Activated CD4-positive, alpha-beta T cell treated with anti-CD3 and anti-CD28 coated beads, Interleukin-2, Interleukin-4, amounts not matched to agents 100 ng/mL and 50 ng/mL, durations not matched to agents 16 hours and 8 hours (primary cell): ENCODE measurements at places on chromosomes 4 and X.

DNA sequence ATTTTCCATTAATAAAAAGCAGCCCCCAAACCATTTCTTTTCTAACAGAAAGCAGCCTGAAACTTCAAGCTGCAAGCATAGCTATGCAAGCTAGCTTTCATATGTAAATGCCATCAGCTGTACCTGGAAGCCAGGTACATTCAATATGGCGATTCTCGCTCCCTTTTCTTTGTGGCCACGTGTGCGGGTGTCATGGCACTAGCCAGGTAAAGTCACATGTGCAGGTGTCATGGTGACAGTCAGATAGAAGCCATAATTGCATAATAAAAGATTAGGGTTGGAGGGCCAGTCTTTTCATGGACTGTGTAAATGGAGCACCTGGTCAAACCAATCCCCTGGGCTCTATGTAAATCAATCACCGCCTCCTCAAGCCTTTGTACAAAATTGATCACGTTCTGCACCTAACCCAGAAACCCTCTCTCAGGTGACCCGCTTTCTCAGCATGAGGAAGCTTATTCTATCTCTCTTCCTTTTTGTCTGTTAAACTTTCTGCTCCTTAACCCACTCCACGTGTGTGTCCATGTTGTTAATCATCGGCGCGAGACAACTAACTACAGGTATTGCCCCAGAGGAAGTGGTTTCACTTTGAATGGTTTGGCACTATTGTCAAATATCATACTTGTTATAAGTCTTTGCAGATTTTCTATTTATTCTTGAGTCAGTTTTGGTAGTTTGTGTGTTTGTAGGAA is 18.0 kb upstream of the RHOXF2 start:
- DNase-seq, result no peak

GRCh38 chr4:92421920-92422319 is 118.2 kb downstream of the GRID2 start:
- DNase-seq, result peak; percentile 1

DNA sequence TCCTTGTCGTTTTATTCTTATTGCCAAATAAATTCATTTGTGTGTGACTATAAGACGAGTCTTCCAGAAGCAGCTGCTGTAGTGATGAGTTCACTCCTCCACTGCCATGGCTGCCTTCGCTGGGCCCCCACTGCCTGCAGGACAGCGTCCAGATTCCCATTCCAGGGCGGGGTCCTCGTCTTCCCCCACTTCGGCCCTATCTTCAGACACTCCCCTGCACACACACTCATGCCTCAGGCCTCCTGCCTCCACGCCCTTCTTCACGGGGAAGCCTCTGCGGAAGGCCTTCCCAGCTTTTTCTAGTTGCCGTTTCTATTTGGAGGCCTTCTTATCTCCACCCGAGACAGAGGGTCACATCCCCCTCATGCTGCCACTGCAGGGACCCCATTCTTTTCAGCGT is 80.4 kb downstream of the SHROOM2 start:
- no peak for DNase-seq

GRCh38 chrX:154334496-154334895 is 38.9 kb downstream of the TKTL1 start:
- DNase-seq, result no peak

- no peak for DNase-seq
Measured at GRCh38 chr4:85228264-85228663, 246.7 kb upstream of the ARHGAP24 start.

DNA sequence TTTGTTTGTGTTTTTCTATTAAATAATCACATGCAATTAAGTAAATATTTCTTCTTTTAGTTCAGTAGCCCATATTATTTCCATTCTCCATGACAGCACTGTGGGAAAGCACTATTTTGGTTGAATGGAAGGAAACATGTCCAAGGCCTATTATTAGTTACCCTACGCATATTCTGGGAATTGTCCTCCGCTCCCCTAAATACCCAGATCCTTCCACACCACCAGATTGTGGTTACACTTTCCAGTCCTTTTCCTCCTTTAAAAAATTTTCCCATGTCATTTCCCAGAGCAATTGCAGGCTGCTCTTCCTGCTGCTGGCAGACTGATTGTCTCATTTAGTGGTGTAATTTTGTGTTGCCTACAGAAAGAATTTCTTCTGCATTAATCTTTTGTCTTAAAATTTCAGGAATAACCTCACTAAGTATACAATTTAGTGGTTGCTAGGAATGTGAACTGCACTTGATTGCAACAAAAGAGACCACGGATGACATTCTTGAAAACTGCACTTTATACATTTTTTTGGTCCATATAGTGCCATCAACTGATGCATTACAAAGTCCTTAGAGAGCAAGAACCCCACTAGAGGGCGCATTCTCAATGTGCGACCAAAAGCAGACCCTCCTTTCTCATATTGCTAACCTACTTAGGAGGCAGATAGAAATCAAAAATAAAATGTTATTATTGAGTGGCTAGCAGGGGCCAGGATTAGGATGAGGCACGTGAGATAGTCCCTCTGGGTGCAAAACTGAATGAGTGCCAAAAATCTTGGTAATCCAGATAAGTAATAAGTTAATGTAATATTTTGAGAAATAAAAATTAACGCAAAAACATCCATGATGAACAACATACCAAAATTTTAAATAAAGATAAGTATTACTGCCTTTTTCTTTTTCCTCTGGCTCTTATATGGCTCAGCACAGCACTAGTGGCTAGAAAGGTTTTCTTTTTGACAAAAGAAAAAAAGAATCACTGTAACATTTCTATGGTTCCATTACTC is 98.8 kb upstream of the IQCM start:
- peak; percentile 45 for DNase-seq

DNA sequence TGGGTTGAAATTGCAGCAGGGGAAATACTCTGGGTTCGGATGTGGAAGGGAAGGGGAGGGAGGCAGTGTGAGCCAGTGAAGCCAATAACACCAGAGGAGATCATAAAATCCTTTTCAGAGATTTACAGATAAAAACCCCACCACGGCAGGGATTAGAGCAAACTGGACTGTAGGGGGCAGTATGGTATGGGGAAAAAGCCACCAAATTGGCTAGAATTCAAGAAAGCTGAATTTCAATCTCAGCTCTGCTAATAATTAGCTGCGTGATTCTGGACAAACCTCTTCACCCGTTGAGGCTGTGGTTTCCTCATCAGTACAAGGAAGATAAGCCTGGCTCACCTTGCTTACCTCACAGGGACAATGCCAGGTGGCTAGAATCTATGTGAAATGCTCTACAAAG is 108.1 kb downstream of the ATG4A start:
- DNase-seq, result peak; percentile 12

- DNase-seq, result no peak
Measured at GRCh38 chr4:38313999-38314561, 349.9 kb upstream of the KLF3 start.

DNA sequence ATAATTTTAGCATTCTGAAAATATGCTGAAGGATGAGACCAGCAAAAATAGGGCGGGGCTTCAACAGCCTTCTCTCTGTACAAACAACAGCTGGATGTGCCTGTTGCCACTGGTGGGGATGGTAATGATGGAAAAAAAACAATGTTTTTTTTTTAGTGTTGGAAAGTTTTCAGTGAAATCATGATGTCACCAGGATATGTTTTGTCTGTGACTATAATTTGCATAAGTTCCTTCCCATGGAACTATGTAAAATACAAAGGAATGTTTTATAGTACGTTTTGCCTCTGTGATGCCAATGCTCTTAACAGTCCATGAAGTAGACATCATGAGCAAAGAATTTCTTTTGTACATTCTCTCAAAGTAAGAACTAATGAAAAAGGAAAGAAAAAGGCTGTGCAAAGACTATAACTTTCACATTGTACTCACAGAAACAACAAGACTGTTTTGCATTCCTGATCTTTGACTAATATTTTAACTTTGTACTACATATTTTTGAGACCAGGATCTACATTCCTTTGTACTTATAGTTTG is 589.7 kb downstream of the SPRY1 start:
- DNase-seq, result no peak

DNA sequence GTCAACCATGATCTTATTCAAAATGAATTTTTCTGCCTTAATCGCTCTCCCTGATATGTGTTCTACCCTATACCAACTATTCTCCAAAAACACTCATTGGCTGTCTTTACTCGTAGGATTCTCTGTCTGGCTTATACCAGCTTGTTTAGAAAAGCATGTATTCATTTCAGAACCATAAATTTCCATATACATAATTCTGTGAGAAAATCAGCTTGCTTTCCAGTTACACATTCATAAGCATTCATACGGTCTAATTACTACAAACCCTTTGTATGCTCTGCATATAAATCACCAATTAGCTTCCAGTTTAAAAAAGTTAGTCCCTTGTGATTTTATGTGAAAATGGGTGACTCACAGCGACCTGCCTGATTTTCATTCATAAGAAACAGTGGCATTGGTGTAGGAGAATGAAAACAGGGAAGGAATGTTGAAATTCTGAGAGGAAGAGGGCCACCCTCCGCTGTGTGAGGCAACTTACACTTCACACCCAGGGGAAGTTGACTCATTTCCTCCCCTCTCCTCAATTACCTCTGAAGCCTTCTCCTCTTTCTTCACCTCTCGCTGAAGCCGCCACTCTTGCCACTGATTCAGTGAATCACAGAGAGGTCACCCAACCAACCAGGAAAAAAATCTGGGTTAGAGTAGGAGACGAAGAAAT is 63.3 kb downstream of the MEPE start:
- DNase-seq, result peak; percentile 46

DNA sequence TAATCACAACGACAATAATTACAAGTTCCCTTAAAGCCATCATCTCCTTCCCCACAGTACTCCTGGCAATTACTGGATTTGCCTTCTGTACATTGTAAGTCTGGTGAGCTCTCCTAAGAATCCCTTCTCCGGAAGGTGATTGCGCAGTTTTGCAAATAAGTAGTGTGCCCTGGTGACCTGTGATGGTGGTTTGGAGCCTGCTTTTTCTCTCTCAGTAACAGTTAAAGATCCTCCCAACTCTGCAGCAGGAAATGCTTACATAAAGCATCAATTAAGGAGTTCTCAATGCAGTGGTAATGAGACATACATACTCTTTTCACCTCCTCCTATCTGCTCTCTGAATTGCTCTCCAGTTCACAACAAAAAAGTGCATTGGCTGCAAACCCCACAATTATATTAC is 159.7 kb downstream of the SH2D1A start:
- DNase-seq, result no peak

DNA sequence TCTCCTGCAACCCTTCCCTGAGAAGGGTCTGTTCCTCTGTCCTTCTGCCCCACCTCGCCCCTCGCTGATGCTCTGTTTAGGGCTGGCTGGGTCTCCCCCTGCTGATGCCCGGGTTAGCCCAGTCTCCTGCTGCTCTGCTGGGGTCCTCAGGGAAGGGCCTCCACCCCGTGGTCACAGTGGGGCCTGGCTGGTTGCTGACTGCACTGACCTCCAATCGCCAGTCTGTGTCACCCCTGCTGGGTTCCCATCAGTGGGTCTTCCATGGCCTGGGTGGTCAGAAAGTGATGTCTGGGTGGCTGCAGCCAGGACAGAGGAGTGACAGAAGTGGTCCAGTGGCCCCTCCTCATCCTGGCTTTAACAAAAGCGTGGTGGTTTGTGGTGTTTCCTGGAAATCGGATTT is 44.7 kb downstream of the EVC start:
- no peak for DNase-seq

DNA sequence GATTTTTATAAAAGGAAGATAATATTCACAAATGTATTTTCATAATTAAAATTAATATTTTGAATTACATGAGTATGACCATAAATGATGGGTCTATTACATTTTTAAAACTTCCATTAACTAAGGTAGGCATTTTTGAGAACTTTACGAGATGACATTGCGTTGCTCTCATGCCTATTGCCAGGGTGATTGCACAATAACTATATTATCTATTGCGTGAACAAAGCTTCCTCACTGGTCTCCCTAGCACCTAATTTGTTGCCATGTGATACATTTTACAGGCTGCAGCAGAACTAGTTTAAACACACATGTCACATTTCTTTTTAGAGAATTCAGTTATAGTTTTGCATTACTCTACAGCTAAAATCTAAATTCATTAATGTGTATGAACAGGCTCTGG is 289.7 kb upstream of the GRID2 start:
- DNase-seq, result no peak

DNA sequence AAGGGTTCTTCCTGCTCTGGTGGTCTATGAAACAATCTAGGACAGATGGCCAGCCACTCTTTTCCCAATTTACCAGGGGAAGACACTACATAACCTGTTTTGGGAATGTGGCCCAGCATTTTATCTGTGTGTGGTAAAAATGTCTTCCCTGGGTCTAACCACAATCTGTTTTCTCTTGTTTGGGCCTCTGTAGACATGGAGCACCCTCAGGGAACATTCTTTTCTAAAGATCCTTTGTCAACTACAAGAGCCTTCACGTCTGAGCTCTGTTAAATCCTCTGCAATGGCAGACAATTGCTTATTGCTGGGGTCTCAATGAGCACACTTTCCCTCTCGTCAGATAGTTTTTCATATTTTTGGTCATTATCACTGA is 35.5 kb downstream of the PLAC1 start:
- DNase-seq, result no peak

GRCh38 chr4:24273136-24273535 is 311.2 kb downstream of the DHX15 start:
- no peak for DNase-seq

- DNase-seq, result no peak
Measured at GRCh38 chrX:39839371-39839770, 258.4 kb downstream of the BCOR start.

DNA sequence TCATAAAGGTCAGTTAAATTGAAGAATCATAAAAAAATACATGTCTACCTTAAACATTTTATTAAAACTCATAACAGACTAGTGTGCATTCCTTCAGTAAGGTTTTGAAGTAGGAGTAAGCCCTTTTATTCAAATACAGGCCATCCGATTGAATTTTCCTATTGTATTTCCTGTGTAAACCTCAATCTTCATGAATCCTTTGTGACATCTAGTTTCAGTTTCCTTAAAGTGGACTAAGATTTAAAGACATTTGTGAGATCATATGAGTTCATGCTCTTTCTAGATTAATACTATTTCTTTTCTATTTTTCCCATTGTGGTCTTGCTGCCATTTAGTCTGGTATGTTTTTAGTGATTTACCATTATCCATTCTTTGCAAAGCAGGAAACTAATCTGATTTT is 644.7 kb upstream of the BOD1L1 start:
- no peak for DNase-seq

- no peak for DNase-seq
Measured at GRCh38 chrX:3577551-3577950, 135.9 kb downstream of the PRKX start.

- DNase-seq, result no peak
Measured at GRCh38 chrX:85108165-85108564, 104.5 kb downstream of the APOOL start.

GRCh38 chrX:74272230-74272629 is 31.8 kb upstream of the ZCCHC13 start:
- DNase-seq, result no peak

- DNase-seq, result no peak
Measured at GRCh38 chr4:10589799-10590198, 94.8 kb downstream of the CLNK start.
